Mononuclear cell (primary cell): ENCODE measurements at places on chromosomes 16 and 17. TPM values are rescaled to one million over a fixed set of nuclear protein-coding genes. Genes with fewer than 3 reads are reported as not detected.

The ATP6V0A1 gene
- 38.4 TPM for total RNA-seq

The MYH11 gene
- 0.10 TPM for total RNA-seq

The CACNG1 gene
- total RNA-seq = not detected

The CDH5 gene
- total RNA-seq = 0.42 TPM

The PKD1 gene
- 49.6 TPM for total RNA-seq

The G6PC1 gene
- not detected for total RNA-seq

The FOXF1 gene
- total RNA-seq = under 0.01 TPM

The CCL13 gene
- not detected for total RNA-seq

The TNK1 gene
- total RNA-seq = 5.5 TPM

The HSD17B2 gene
- not detected for total RNA-seq

The KRT32 gene
- not detected for total RNA-seq

The PYDC1 gene
- total RNA-seq = not detected

The PRSS53 gene
- total RNA-seq = 1.0 TPM

The UBB gene
- 1,077 TPM for total RNA-seq

The HOXB1 gene
- total RNA-seq = not detected

The MYO1D gene
- 5.7 TPM for total RNA-seq
